ENCODE measurements at places on chromosomes 13 and 19.

- no peak for DNase-seq
Measured at GRCh38 chr13:90502762-90503161, 844.7 kb upstream of the MIR17HG start.

GRCh38 chr13:75715601-75716523, 79.7 kb downstream of the LMO7 start:
- no peak for DNase-seq

DNA sequence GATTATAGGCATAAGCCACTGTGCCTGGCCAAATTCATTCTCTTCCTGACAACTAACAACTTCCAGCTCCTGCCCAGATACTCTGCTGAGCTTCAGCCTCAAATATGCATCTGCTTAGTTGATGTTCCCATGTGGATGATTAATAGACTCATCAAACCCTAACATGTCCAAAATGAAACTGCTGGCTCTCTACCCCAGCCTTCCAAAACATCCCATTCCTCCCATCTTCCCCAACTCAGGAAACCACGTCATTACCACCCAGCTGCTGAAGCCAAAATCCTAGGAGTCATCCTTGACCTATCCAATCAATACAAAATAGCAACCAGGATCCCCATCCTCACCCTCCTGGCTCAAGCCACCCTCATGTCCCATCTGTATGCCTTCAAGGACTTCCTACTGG, 20.9 kb downstream of the POU2F2 start:
- DNase-seq: no peak

DNA sequence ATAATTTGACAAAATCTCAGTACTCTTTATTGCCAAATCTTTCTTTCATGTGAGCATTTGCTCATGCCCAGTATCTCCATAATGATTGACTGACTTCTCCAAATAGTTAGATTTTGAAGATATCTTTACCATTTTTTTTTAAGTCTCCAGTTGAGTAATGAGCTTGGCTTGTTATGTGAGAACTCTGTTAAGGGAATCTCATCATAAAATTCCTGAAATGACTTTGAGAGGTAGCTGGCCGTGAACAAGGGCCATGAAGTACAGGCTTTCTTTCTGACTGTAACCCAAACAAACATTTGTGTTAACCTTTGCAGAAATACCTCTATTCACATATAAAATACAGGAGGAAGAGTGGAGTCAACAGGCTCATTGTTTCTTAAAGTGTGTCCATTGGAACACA, 449.7 kb downstream of the IRS2 start:
- no peak for DNase-seq

- DNase-seq: no peak
Measured at GRCh38 chr13:49806126-49806536, 13.6 kb upstream of the KPNA3 start.

DNA sequence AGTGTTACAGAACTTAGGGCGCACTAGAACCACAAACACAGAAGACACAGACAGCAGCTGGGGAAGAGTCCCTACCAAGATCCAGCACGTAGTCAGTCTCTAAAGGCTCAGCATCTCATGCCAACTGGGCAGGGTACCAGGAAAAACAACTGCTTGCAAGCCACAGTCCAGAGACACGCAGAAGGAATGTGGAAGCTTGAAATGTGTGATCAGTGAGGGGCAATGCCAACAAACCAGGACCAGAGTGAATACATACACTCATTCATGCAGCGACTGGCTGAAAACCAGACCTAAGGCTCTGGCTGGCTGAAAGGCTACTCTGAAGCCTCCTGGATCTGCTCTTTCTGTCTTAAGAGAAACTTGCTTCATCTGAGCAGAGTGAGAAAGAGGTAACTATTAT, 1484.8 kb downstream of the EFNB2 start:
- no peak for DNase-seq

DNA sequence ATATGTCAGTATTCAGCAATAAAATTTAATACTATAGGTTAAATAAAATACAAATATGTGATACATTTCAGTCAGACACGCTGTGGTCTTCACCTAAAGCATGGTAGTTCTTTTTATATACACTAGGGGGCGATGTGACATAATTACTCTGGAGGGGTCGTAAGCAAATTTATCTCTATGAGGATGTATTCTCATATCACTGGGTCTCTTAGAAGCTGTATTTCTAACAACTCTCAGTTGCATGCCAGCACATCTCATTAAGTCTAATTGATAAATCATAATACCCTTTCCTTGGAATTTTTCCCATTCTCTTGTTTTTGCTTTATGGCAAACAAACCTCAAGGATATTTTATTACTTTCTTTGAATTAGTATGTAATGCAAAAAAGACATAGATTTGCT, 3.9 kb upstream of the PCDH17 start:
- no peak for DNase-seq

GRCh38 chr19:41577144-41577830, 1.3 kb downstream of the CEACAM21 start:
- DNase-seq: no peak

- DNase-seq: no peak
Measured at GRCh38 chr13:76378767-76379166, 507.4 kb downstream of the KCTD12 start.
